ENCODE measurements at places on chromosomes 7 and 10.

DNA sequence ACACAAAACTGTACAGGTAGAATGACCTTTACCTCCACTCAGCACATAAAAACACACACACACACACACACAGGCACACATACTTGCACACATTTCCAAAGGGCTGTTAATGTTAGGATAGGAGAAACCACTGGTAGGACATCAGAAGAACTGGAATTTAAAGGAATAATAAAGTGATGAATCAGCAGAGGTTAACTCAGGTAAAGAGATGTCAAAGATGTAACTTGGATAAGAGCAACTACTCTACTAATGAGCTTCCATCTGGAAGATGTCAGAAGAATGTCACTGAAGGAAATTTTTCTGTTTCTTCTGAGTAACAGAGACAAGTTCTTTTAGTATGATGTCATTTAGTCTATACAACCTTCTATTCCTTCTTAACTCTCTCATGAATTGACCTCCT lies 26.4 kb upstream of the GPR37 start:
- no peaks in the 10 kb centered on the region for H3K4me1 ChIP-seq
- no peak for DNase-seq
- H3K27ac ChIP-seq, result no peak overlapping the region
- H3K4me3 ChIP-seq, result no peak overlapping the region
- H3K27me3 ChIP-seq, result no peaks in the 10 kb centered on the region
- H3K36me3 ChIP-seq, result no peaks in the 10 kb centered on the region

- no peaks in the 10 kb centered on the region for H3K36me3 ChIP-seq
- H3K27me3 ChIP-seq, result no peaks in the 10 kb centered on the region
- DNase-seq, result no peak
- H3K27ac ChIP-seq, result no peak overlapping the region
Measured at GRCh38 chr7:71804256-71804655, 607.9 kb downstream of the CALN1 start.

GRCh38 chr7:55110993-55111361 lies 92.2 kb downstream of the EGFR start:
- H3K27ac ChIP-seq, result peak overlapping the region; percentile 83
- no peaks in the 10 kb centered on the region for H3K36me3 ChIP-seq
- DNase-seq, result no peak

DNA sequence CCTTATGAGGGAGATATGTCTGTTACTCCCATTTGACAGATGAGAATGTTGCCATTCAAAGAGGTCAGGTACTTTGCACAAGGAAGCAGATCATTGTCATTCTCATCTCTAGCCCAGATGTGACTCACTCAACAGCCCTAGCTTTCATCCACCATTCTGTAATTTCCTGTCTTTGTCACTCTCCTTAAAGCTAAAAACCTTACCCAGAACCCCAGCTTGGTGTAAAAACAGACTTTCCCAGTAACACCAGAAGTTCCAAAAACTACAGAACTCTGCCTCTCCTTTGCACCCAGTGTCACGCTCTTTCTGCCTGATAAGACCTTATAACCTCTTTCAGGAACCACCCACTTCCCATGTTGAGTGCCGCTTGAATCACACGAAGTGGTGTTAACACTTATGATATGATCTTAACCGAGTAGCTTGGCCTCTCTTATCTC lies 89.1 kb upstream of the SP4 start:
- no peak for DNase-seq
- H3K4me3 ChIP-seq, result no peak overlapping the region
- H3K27ac ChIP-seq, result no peak overlapping the region
- H3K36me3 ChIP-seq, result no peaks in the 10 kb centered on the region
